ENCODE measurements at places on chromosomes 6 and 20.

DNA sequence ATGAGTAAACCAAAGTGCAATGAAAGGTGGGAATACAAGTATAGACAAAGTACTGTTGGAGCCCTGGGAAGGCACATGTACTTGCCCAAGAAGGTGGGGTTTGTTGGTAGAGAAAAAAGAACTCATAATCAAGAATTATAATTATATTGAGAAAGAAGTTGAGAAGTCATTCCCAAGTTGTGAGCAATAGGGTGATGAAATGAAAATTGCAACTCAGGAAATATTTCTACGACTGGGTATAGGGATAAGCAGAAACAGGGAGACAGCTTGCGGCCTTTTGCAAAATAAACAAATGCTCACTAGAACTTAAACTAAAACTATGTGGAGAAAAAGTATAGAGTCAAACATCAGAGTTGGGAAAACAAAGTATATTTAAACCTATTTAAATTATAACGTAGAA lies 250.7 kb upstream of the FAM83B start:
- peak; percentile 41 for DNase-seq

DNA sequence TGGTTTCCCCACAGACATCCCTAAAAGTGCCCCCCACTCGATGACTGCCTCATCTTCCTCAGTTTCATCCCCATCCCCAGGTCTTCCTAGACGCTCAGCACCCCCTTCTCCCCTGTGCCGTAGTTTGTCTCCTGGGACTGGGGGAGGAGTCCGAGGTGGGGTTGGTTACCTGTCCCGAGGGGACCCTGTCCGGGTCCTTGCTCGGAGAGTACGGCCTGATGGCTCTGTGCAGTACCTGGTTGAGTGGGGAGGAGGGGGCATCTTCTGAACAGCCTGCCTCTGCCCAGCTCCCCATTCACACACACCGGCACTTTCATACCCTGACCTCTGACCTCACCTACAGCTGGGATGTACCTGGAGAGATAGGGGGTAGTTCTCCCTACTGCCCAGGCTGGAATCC lies 2.1 kb downstream of the CUTA start:
- DNase-seq: no peak

- DNase-seq: no peak
Measured at GRCh38 chr6:43929511-43929910, 159.5 kb downstream of the VEGFA start.

GRCh38 chr6:160177220-160177619 lies 55.6 kb downstream of the SLC22A1 start:
- no peak for DNase-seq

- no peak for DNase-seq
Measured at GRCh38 chr20:13384132-13384531, 163.1 kb downstream of the ISM1 start.

DNA sequence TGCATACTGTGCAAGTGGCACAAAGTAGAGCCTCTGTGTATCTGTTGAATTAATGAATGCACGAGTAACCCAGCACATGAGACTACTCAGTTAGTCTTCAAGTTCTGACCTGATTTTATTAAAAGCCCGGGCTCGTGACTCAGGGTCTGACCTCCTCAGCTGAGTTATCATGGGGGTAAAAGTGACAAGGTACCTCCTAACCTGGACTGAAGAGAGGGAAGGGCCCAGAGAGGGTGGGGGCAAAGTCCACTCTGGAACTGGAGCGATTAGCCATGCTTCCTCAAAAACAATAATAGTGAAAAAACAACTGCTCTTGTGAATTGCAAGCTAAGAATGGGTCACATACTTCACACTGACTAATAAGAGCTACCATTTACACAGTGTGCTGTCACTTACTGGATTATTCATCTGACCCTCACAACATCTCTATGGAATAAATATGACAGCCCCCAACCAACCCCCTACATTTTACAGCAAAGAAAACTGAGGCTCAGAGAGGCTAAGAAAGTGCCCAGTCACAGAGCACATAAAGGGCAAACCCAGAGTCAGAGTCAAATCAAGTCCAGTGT lies 26.7 kb downstream of the TRERF1 start:
- no peak for DNase-seq

DNA sequence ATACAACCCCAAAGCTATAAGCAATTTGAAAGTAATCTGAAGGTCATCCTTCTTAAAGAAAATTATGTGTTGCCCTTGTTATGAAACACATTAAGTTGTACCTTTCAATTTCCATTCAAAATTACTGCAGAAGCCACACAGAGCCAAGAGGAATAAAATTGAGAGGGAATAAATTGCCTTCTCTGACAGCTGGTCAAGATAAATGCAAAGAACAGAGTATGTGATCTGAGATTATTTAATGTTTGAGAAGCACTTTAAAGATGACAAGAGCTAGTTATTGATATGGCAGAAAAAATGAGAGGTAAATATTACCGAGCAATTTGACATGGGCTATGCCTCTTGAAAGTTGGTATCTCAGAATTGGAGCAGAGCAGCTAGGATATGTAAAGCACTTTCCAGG lies 61.6 kb downstream of the TRDN start:
- DNase-seq: no peak

GRCh38 chr20:56166781-56167465 lies 81.6 kb upstream of the MC3R start:
- DNase-seq: no peak

DNA sequence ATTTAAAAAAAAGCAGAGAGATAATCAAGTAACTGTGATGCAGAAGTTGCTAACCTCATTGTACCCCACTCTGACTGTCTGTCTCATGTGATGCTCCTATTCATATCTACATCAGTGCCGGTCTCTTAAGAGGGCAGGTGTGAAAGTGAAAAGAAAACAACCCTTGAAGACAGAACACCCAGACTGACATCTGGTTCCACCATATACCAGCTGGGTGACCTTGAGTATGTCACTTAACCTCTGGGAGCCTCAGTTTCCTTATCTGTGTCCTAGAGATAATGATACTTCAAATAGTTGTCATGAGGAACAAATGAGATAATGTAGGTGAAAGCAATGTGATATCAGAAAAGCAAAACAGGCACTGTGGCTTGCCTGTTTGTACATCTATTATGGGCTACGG lies 426.8 kb upstream of the SOX4 start:
- no peak for DNase-seq

DNA sequence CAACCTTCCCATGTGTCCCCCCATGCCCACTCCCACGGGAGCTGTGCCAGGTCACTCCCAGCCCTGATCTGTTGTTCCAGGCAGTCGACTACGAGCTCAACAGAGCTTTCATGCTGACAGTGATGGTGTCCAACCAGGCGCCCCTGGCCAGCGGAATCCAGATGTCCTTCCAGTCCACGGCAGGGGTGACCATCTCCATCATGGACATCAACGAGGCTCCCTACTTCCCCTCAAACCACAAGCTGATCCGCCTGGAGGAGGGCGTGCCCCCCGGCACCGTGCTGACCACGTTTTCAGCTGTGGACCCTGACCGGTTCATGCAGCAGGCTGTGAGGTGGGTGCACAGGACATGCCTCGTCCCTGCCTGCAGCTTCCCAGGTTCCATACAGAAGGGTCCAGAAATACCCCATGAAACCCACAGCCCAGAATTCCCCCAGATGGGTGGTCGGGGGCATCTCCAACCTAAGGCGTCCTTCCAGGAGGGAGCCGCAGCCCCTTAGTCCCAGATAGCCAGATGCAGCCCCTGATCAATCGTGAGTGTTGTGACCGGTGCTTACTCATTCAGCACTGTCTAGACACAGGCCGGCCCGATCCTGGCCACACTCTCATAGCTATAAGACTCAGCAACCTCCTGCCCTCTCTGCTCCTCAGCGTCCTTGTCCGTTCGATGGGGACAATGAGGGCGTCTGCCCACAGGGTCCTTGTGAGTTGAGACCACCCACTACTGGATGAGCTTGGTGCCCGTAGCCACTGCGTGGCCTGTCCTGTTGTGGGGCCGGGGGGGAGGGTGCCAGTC lies 142.1 kb downstream of the TAF4 start:
- no peak for DNase-seq

GRCh38 chr6:93801101-93801847 lies 381.9 kb upstream of the EPHA7 start:
- no peak for DNase-seq

GRCh38 chr6:105453968-105454367 lies 51.1 kb upstream of the PREP start:
- DNase-seq: no peak

- no peak for DNase-seq
Measured at GRCh38 chr20:14710951-14711350, 373.5 kb upstream of the FLRT3 start.
